ENCODE measurements at places on chromosomes 2 and 18.

DNA sequence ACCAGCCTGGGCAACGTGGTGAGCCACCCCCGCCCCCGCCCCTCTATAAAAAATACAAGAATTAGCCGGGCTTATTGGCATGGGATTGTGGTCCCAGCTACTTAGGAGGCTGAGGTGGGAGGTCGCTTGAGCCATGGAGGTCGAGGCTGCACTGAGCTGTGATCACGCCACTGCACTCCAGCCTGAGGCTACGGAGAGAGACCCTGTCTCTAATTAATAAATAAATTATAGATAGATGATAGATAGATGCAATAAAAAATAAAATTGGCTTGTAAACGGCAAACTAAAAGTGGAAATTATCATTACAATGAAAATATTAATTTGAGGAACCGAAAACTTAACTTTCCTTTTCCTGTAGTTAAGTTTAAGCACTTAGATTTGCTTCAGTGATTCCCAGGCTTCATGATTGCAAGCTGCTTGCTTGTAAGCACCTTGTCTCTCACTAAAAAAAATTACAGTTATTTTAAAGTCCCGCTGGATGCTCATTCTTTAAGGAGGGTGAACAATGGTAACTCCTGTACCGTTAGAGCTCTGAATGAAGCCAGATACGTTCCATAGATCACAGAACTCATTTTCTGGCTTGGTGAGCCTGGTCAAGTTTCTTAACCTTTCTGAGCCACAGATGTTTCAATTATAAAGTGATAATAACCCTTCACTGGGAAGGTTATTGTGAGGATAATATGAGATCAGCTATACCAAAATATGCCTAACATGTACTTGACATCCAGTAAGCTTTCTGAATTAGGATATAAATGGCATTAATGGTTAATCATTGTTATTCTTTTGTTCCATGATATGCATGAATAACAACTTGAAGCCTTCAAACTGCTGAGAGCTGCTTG, 9.3 kb upstream of the NARS1 start:
- DNase-seq, result no peak

DNA sequence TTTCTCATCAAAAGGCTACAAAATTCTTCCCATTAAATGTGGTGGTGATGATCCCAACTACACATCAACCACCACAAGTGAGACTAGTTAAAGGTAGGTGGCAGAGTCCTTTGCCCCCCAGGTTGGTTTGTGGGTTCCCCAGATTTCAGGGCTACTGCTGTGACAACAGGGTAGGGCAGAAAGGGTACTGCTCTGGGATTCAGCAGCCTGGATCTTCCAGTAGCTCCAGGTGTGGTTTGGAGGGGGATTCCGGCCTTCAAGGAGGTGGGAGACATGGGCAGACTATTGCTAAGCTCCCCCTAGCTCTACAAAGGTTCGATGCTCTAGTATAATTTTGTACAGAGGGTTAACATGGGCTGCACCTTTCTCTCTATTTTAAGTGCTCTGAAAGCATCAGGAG, 74.9 kb upstream of the FZD5 start:
- no peak for DNase-seq

GRCh38 chr2:148754864-148755263, 110.3 kb downstream of the EPC2 start:
- no peak for DNase-seq

- DNase-seq, result no peak
These were observed 152.2 kb downstream of the PID1 start for GRCh38 chr2:229118927-229119326.

DNA sequence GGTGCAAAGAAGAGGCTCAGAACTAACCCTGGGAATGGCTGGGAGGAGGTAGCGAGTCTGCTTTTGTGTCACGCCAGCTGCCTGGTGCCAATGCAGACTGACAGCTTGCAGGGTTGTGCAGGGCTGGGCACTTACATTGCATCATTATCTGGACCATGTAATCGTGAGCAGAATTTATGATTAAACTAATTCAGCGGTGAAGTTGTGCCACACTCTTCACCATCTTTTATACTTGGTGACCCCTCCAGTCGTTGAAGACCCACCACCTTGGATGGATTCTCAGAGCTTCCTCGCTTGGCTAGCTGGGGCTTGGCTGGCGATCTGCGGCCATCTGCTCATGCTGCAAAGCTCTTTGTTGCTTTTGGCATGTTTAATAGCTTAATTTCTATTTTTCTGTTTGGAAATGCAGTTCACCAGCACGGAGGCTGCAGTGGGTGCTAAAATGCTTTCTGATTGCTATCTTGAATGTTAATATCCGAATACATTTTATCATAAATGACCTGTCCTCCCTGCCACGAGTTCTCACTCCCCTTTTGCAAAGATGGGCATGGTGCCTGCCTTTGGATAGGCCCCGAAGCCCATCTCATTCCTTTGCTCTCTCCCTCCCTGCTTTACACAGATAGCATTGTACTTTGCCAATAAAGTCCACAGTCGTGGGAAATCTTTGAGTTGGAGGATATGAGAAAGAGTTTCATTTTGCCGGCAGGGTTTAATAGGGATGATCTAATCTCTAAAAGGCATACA, 188.2 kb downstream of the PRKCE start:
- peak; percentile 69 for DNase-seq

DNA sequence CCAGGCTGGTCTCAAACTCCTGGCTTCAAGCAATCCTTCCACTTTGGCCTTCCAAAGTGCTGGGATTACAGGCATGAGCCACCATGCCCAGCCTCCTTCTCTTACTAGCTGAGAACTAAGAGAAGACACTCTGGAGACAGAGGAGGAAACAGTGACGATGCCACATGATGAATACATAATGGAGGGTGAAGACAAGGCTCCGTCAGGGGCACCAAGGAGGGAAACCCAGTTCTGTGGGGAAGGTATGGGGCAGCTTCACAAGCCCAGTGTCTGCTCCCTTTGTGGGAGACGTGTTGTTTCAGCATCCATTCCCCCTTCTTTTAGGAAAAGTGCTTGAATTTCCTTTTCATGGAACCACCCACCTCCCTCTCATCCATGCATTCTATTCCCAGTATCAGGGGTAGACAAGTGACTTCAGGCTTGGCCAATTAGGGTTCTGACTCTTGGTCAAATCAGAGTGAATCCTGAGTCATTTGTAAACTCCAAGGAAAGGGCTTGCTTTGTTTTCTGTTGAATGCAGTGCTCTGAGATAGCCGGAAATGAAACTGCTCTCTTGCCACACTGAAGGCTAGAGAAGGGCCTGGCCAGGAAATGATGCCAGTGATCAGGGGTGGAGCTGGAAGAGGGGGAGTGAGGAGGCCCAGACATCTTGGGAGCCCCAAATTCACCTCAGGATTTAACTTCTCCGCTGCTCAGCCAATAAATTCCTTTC, 23.7 kb downstream of the TMEM127 start:
- no peak for DNase-seq

GRCh38 chr2:229860334-229860733, 61.5 kb downstream of the TRIP12 start:
- no peak for DNase-seq

DNA sequence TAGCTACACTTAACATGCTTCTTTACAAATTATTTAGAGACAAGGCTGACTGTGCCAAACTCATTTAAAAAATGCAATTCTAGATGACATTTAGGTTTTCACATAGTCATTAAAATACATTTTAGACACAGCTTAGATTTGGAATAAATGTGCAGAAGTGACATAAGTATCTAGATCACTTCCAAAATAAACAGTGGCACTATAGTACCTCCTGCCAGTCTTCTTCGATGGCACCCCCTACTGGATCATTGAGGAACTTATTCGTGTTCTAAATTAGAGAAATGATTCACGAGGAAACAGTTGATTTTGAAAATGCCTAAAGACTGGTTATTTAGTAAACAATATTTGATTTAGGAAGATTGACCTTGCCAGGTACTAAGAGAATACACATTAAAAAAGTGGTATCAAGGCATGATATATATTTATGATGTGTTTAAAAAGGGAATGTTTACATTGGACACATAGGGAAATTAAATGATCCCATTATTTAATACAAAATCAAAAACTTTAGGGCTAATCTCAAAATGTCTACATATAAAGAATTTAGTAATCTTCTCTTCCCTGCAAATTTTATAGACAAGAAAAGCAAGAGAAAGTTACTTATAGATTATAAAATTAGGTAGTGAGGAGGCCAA, 323.9 kb downstream of the XIRP2 start:
- DNase-seq, result no peak

DNA sequence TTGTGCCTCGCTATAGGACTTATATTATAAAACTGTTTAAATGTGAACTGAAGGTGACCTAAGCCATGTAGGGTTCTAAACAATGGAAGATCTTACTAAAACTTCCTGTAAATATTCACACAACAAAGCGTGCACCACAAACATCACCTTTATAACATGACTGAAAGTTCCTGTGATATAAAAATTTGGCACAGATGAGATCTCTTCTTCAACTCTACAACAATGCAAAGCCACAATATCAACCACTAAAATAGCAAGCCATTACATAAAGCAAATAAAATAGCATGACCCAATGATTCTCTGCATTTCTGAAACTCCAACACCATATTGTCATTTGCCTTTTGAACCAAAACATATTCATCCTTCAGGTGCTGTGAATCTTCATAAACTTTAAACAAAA, 3.5 kb downstream of the YES1 start:
- DNase-seq, result no peak

GRCh38 chr2:154207288-154208047, 335.7 kb downstream of the GALNT13 start:
- DNase-seq, result no peak

GRCh38 chr18:57431002-57431382, 4.2 kb upstream of the ONECUT2 start:
- DNase-seq, result no peak

DNA sequence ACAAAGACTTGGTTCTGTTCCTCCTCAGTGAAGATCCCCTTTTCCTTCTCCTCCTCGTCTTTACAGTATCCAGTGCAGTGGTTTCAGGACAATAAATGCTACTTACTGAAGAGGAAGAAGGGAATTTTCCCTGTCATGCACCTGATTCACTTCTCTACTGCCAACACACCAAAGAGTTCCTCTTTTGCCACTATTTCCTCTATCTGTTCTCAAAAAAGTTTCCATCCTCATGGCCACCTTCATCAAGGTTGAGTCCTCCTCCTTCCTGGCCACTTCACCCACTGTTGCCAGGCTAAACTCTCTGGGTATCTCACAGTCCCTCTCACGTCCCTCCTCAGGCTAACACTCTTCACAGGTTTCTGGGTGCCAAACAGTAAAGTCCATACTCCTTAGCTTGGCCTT, 41.7 kb downstream of the PLEKHM3 start:
- DNase-seq, result no peak

DNA sequence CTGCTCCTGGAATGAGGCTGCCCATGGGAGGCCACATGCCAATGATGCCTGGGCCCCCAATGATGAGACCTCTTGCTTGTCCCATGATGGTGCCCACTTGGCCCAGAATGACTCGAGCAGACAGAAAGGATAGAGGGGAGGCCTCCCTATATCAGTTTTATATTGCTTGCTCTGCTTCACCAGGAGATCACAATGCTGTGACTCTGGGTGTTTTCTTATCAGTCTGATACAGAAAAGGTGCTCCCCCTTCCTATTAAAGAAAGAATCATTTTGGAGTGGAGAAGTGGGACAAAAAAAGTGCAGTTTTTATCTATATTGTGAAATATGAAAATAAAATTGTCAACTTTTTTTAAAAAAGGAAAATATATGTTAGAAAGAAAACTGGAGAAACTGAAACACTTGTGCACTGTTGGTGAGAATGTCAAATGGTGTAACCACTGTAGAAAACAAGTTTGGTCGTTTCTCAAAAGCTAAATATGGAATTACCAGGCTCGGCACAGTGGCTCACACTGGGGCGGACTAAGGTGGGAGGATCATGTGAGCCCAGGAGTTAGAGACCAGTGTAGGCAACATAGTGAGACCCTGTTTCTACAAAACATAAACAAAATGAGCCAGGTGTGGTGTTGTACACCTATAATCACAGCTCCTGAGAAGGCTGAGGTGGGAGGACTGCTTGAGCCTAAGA, 21.8 kb downstream of the LPIN2 start:
- DNase-seq, result no peak

- no peak for DNase-seq
These were observed 1.9 kb upstream of the HOXD11 start for GRCh38 chr2:176105078-176105729.

DNA sequence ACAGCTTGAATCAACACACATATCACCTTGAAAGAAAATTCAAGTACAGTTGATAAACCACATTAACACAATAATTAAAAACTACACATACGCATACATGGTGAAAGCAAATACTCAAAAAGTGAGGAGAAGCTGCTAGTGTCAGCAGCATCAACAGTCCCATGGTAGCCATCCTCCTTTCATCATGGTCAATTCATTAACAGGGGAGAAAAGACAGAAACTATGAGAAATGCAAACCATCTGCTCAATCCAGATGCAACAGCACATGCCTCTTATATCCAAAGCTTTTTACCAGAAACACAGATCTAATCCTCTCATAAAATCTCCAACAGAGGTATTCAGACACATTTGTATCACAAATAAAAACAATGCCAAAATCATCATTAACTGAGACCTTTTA, 81.9 kb upstream of the CHRNA1 start:
- no peak for DNase-seq

- DNase-seq, result no peak
These were observed 51.8 kb downstream of the COL5A2 start for GRCh38 chr2:189127756-189128155.

DNA sequence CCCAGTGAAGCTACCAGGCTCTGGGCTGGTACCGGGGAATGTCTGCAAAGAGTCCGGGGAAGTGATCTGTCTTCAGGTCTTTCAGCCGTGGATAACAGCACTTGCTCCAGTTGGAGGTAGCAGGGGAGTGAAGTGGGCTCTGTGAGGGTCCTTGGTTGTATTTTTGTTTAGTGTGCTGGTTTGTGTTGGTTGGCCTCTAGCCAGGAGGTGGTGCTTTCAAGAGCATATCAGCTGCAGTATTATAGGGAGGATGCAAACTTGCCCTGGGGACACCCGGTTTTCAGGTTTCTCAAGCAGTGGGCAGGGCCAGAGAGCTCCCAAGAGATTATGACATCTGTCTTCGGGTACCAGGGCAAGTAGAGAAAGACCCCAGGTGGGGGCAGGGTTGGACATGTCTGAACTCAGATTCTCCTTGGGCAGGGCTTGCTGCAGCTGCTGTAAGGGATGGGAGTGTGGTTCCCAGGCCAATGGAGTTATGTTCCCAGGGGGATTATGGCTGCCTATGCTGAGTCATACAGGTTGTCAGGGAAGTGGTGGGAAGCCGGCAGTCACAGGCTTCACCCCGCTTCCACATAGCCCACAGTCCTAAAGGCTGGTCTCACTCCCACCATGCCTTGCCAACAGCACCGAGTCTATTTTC, 34.4 kb downstream of the ACAA2 start:
- DNase-seq, result no peak

- DNase-seq, result no peak
These were observed 836.7 kb downstream of the CBLN2 start for GRCh38 chr18:71707400-71707799.

DNA sequence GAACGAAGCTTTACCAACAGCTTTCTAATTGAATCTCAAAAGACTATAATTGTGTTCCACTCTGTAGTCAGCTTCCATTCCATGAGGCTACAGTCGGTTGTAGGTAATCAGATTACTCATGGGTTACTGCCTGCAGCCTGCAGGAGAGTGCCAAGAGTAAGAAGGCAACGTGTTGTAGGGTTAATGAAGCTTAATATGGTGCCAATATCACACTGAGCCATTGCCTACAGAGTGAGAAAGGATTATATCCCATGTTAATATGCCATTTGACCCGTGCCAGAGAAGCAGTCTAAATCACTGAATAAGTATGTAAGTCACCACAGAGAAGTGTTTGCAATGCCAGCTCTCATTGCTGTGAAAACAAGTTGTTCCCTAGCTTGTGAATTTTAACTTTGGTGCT, 734.5 kb upstream of the ACVR2A start:
- DNase-seq, result no peak
